Activated CD4-positive, CD25-positive, alpha-beta regulatory T cell treated with anti-CD3 and anti-CD28 coated beads, Interleukin-2, amount 50 U/mL, for 16 hours (primary cell): ENCODE measurements at places on chromosomes 11 and 22.

DNA sequence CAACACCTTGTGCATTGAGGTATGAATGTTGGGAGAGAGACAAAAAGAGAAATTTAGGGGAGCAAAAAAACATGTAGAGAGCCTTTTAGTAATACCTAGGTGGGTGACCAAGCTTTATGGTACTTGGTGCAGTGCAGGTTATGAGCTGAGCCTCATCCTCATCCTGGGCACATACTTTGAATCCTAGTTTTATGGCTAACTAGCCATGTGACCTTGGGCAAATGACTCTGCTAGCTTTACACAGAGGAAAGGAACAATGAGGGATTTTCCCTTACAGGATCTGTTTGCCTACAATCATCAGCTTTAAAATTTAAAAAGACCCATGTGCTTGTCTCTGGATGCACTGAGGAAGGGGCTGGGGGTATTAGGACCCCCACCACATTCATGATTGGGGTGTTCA lies 187.8 kb upstream of the ISX start:
- no peak for DNase-seq

GRCh38 chr11:27248576-27249509 lies 114.2 kb downstream of the CCDC34 start:
- DNase-seq: no peak

DNA sequence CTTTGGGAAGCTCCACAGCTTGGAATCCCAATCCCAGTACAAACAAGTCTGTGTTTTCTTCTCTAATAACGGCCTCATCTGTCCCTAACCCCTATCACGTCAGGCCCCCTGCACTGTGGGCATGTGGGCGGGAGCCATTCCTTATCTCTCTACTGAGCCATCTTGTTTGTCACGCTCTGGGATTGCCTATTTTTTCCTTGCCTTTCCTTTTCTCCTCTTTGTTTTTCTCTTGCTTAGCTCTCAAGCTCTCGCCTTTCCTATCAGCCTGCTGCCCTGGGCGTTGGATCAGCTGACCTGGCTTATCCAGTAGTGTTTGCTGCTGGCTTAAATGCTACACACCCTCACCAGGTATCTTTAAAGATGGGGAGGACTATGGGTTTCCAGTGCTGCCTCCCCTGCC lies 35.8 kb downstream of the ARHGAP1 start:
- DNase-seq: no peak

- DNase-seq: no peak
Observed at GRCh38 chr11:657691-658126, 20.6 kb downstream of the DRD4 start.

- DNase-seq: no peak
Observed at GRCh38 chr11:114162719-114163123, 103.2 kb downstream of the ZBTB16 start.

DNA sequence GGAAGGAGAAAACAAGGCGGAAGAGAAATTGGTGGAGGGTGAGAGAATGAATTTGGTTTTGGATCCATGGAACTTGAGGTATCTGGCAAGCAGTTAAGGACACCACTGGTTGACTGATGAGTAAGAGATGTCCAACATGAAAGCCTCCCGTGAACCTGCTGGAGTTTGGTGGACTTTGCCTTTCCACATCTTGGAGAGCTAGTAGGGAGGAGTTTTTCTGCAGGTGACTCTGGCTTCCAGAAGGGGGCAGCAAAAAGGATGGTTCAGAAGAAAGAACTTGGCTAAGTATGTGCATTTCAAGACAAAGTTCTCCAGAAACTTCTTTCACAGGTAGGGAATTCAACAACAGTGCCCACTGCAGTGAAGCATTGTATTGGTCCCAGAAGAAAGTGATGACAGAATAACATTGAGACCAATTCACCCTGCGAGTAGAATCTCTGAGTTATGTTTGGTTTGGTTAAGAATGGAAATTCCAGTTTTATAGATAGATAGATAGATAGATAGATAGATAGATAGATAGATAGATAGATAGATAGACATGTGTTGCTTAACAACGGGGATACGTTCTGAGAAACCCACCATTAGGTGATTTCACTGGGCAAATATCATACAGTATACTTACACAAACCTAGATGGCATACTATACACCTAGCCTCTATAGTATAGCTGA lies 28.5 kb downstream of the DCDC1 start:
- no peak for DNase-seq

DNA sequence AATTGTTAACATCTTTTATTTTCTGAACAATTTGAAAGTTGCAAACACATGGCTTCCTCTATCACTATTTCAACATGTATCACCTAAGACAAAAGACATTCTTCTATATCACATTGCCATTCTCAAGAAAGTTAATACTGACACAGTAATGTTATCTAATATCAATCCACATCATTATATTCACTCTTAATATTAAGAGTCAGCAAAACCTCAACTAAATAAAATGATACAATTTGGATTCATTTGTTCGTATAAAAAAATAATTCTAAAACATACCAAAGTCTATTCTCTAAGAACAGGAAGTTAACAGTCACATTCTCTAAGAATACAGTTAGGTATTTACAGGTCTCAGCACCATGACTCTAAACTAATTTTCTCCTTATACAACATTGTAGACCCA lies 52.0 kb downstream of the ABTB2 start:
- no peak for DNase-seq

- no peak for DNase-seq
Observed at GRCh38 chr22:35894464-35894878, 134.2 kb downstream of the RBFOX2 start.

DNA sequence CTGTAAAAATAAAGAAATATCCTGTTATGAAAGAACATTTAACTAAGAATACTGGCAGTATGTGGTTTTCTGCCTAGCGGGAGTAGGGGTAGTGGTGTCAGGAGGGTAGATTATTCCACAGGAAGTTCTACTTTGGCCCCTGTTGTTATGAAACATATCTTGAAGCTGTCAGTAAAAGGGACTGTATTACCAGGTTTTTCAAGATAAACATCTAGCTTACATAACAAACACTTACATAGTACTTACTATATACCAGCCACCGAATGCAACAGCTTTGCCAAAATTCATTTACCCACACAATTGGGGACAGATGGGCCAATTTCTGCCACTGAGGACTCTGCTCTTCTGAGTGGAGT lies 3.7 kb downstream of the TMEM123 start:
- DNase-seq: no peak

DNA sequence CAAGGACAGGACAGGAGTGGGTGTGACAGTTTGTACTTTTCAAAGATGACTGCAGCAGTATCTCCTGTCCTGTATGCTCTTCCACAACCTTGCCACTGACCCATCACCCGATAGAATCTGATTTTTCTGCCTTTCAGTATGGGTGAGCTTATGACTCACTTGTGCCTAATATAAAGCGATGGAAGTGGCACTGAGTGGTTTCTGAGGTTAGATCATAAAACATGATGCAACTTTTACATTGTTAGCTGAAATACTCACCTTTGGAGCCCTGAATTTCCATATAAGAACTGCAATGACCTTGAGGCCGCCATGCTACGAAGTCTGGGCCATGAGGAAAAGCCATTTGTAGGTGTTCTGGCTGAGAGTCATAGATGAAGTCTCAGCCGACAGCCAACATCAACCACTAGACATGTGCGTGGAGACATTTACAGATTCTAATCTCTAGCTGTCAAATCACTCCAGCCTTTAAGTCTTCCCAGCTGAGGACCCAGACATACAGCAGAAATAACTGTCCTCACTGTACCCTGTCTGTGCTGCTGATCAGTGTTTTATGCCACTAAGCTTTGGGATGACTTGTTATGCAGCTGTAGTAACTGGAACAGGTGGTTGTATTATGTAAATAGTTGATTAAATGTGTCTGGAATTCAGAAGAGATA lies 105.9 kb upstream of the ARHGAP20 start:
- no peak for DNase-seq

DNA sequence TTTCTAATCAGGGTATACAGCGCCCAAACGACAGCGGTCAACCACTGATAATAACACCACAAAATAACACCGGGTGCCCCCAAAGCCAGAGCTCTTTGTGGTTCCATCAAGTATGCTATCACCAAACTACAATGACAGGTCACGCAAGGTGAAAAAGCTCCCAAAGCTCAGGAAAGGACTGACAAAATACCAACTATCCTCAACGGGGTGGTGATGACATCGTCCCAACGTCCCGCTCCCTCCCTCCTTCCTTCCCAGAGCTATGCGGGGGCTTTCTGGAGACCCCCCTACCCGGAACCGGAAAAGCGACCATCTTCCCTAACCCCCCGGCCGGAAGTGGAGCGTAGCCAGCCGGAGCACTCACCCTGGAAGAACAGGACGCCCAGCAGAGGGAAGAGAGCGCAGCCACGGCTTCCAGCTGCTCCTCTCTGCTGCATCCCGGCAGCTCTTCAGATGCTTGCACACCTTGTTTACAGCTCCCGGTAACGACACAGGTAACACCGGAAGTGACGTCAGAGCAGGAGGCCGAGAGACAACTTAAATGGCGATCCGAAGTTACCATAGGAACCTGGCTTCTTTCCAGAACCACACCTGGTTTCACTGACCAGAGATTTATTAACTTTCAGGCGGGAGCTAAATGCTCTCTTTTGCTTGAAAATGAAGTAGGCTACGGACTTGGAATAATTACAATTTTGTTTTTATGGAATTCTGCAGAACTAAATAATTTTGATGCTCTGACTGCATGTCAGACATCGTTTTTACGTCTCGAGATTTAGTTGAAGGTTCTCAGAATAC lies at the start of gene MPZL3:
TSS of gene MPZL3 (minus strand) at position 508 of the 795 bp plus-strand sequence. CDS start at position 437, 71 bp downstream.
- DNase-seq: peak; percentile 74

DNA sequence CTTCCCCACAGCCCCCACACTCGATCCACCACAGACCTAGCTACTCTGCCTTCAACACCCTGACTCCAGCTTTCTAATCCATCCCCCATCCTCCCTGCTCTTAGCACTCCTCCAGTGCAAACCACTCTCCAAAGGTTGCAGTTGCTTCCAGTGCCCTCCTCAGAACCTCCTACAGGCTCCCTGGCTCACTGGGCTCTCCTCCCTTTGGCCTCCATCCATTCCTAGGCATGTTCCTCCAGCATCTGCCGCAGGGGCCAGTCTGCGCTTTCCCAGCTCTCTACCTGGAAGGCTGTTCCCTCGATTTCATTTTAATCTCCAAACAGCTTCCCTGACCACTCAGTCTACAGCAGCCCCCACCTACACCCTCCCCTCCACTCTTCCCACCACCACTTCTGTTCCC lies 133.8 kb downstream of the SPATA19 start:
- DNase-seq: no peak

DNA sequence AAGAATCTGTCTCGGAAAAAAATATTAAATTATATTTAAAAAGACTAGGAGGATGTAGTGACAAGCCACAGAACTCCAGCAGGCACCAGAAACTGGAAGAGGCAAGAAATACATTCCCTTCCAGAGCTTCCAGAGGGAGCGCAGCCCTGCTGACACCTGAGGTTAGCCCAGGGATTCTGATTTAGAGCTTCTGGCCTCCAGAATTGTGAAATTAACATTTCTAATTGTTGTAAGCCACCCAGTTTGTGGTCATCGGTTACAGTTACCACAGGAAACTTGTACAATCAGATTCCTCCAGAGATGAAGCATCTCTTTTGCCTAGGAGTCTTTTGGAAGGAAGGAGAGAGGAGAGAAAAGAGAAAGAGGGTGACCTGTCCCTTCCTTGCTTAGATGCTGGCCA lies 6.4 kb upstream of the UBASH3B start:
- DNase-seq: no peak
